Stimulated activated CD8-positive, alpha-beta memory T cell treated with anti-CD3 and anti-CD28 coated beads, Interleukin-4, amount 100 ng/mL, for 4 hours (primary cell): ENCODE measurements at places on chromosomes 1 and 21.

GRCh38 chr1:167467752-167468151 is 50.6 kb downstream of the CD247 start:
- DNase-seq: no peak

GRCh38 chr1:159228554-159228953 is 23.9 kb downstream of the ACKR1 start:
- no peak for DNase-seq

GRCh38 chr1:23916209-23917131 is 3.3 kb upstream of the CNR2 start:
- no peak for DNase-seq

DNA sequence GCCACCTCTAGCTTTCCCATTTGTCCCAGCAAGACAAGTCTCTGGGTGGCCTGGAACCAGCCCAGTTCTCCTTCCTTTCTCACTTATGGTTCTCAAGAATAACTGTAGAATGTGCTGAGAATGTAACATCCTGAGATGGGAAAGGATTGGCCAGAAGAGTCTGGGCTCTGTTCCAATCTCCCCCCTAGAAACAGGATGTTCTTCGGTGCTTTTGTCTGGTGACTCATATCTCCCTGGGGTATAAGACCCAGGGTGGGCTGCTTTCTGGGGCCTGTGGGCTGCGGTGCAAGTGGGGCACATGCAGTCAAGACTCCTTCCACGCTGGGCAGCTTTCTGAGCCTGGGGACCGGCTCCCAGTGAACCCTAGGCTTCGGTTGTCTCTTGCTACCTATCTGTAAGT is 251.2 kb upstream of the POU3F1 start:
- DNase-seq: no peak

GRCh38 chr1:55214934-55215193 is 300 bp downstream of the USP24 start:
- DNase-seq: no peak

- DNase-seq: no peak
Measured at GRCh38 chr1:118023199-118023598, 93.7 kb downstream of the WDR3 start.

DNA sequence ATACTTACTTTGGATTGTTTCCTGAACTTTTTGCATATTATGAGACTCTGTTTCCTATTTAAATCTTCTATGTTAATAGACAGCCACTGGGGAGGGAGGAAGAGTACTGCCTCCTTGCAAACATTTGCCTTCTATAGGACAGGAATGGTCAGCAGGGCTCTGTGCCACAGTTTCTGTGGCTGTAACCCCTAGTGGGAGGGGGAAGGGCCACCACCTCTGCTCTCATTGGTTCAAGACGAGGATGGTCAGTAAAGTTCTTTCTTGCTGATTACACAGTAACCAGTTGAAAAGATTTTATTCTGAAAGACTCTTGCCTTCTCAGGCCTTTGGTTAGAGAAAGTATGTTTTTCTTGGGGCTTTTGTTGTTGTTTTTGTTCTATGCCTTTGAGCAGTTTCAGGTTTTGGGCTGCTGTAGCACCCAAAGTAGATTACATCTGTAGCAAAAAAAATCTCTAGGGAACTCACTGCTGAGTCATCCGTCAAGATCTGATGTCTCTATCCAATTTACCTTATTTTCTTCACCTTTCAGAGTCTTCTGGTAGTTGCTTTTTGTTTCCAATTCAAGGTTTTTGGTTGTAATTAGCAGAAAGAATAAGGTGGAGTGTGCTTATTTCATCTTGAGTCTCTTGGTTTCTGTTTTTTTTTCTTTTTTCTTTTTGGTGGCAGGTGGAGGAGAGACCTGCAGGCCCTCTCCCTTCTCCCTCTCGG is 23.1 kb downstream of the SLC35A3 start:
- no peak for DNase-seq

DNA sequence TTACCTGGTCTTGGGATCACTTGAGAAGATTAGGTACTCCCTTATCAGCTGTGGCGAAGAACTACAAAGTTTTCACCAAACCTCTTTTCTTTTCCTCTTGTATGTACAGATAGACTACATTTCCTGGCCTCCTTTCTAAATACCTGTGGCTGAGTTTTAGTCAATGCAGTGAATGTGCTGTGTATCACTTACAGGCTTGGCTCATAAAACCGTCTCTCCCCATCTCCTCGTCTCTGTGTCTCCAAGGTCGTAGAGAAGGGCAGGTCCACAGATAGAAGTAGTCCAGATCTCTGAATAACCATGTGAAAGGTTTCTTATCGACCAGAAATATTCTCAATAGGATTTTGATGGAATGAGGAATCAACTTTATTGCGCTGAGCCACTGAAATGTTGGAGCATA is 9.0 kb upstream of the JUN start:
- no peak for DNase-seq

GRCh38 chr1:243548516-243548915 is 292.7 kb downstream of the SDCCAG8 start:
- no peak for DNase-seq

GRCh38 chr1:198890214-198890930 is 251.5 kb downstream of the PTPRC start:
- DNase-seq: no peak

GRCh38 chr1:53449021-53449420 is 10.2 kb upstream of the DMRTB1 start:
- no peak for DNase-seq

- DNase-seq: no peak
Measured at GRCh38 chr1:14939527-14940284, 213.8 kb upstream of the TMEM51 start.

DNA sequence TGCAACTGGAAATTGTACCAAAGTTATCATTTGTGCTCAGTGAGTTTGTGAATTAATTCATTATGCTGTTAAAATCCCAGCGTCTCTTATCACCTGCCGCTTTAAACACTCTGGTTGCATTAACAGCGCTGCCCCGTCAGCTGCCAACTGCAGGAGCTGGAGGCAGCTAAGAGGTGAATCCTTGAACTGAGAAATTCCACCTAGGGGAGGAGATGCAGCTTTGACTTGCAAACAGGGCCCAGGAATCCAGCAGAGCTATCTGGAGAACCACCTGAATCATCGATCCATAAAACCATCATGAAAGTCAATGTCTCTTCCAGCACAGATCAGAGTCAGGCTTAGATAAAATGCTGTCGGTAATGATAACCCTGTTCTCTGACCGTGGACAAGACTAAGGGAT is 140.7 kb upstream of the PTBP2 start:
- DNase-seq: no peak

DNA sequence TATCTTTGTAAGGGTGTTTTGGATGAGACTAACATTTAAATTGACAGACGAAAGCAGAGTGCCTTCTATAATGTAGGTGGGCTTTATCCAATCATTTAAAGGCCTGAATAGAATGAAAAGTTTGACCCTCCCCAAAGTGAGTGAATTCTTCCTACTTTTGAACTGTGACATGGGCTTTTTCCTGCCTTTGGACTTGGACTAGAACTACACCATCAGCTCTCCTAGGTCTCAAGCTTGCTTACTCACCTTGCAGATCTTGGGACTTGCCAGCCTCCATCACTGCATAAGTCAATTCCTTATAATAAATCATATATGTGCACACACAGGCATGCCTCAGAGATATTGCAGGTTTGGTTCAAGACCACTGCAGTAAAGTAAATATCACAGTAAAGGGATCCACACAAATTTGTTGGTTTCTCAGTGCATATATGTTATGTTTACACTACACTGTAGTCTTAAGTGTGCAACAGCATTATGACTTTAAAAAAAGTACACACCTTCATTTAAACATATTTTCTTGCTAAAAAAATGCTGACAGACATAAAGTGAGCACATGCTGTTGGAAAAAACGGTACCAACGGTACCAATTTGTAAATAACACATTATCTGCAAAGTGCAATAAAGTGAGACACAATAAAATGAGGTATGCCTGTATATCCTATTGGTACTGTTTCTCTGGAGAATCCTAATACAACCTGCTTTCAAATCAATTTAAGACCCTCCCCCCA is 51.6 kb upstream of the ATF3 start:
- DNase-seq: no peak

- DNase-seq: no peak
Measured at GRCh38 chr1:231855926-231856325, 229.3 kb downstream of the DISC1 start.

GRCh38 chr1:235342039-235342438 is 13.7 kb downstream of the GGPS1 start:
- no peak for DNase-seq

GRCh38 chr1:37878071-37878470 is 18.7 kb upstream of the MTF1 start:
- DNase-seq: no peak

DNA sequence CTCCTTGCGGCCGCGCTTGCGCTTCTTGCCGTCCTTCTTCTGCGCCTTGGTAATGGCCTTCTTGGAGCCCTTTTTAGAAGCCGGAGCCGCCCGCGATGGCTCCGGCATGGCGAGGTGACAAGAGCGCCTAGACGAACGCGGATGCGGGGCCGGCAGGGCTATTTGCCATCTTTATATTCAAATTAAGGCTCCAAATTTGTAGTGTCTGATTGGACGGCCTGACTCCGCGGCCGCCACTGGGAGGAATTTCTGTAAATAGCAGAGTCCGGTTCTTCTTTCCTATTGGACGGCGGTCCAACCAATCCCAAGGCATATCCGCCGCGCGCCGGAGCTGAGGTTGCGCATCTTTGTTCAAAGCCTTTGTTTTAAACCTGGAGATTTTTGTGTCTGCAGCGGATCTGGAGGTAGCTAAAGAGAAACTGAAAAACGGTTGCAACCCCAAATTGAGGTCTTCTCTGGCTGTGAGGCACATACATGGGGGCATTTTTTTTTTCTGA is 22.6 kb upstream of the RNF187 start:
- peak; percentile 61 for DNase-seq

DNA sequence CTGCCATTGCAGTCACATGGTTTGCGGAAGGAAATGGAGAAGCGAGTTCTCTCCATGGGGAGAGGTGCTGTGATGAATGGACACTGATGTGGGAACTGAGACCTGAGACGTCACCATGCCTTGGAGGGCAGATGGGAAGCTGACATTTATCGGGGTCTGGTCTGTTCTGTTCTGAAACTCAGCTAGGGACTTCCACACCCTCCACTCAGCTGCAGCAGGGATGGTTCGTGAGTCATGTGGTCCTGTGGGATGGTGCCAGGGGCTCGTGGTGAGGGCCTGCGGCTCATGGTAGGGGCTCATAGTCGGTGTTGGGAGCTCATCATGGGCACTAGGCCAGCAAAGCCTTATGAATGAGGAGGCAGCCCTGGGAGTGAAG is 6.1 kb downstream of the GPR137B start:
- DNase-seq: no peak

GRCh38 chr1:198449261-198449660 is 91.2 kb downstream of the ATP6V1G3 start:
- DNase-seq: no peak

DNA sequence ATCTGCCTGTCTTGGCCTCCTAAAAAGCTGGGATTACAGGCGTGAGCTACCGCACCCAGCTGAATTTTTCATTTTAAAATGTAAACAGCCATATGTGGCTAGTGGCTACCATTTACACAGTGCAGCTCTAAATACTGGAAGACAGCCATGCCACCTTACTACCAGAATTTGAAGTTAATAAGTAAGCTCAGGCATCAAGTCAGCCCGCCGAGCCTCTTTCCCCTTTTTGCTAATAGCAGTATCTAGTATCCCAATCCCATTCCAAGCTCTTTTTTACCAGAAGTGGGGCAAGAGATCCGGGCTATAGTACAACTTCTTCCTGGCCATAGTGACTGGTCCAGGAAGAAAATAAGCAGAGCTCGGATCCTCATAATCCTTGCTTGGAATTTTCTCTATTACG is 15.1 kb downstream of the TAF13 start:
- no peak for DNase-seq

GRCh38 chr1:224767676-224768075 is 151.6 kb downstream of the CNIH3 start:
- DNase-seq: no peak

DNA sequence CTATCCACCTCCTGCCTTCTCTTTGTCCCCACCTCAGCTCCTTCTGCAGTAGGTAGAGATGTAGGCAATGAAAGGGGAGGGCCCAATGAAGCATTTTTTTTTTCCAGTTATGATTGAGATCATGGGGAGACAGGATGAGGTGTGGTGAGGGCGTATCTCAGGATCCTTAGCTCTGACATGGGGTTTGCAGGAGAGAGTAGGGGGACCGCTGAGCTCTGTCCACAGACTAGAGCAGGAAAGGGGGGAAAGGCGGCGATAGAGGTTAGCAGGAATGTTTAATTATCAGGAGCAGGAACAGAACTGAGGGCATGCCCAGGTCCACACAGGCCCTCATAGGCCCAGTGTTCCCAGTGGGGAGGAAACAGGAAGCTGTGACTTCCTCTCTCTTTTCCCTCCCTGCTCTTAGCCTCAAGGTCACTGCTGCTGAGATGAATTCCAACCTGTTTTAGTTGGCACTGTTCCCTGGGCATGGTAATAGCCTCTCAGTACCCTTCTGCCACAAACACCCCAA is 901 bp upstream of the RXFP4 start:
- no peak for DNase-seq

DNA sequence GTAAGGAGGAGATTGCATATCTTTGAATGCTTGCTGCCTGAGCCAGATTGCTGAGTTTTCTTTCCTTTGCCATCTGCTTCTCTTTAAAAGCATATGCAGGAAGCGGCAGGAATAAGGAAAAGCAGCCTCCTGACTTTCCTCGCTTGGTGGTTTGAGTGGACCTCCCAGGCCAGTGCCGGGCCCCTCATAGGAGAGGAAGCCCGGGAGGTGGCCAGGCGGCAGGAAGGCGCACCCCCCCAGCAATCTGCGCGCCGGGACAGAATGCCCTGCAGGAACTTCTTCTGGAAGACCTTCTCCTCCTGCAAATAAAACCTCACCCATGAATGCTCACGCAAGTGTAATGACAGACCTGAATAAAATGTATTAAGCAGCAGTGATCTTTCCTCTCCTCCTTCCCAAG is 1.5 kb downstream of the CORT start:
- no peak for DNase-seq

DNA sequence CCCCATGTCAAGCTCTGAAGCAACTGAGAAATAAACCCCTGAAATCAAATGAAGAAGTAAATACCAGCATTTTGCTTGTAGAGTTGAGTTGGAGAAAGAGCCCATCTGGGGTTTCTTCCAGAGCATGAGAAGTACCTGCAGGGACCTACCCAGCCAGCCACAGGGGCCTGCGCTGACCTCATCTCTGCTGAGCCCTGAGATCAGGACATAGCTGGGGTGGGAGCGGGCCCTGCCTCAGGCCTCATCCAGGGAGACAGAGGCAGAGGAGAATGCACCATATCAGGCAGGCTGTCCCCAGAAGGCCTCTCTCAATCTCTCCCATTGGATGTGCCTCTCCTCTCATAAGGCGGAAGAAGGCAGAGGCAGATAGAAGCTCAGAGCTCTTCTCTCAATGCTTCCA is 27.6 kb downstream of the RUNX1 start:
- DNase-seq: no peak
